ENCODE measurements at places on chromosomes 12 and 14.

- DNase-seq = peak; percentile 34
Measured at GRCh38 chr12:11746024-11746771, 96.7 kb downstream of the ETV6 start.

- no peak for DNase-seq
Measured at GRCh38 chr12:124682425-124683151, 115.2 kb upstream of the NCOR2 start.

GRCh38 chr14:101502761-101503392 is 58.4 kb upstream of the DIO3 start:
- no peak for DNase-seq

DNA sequence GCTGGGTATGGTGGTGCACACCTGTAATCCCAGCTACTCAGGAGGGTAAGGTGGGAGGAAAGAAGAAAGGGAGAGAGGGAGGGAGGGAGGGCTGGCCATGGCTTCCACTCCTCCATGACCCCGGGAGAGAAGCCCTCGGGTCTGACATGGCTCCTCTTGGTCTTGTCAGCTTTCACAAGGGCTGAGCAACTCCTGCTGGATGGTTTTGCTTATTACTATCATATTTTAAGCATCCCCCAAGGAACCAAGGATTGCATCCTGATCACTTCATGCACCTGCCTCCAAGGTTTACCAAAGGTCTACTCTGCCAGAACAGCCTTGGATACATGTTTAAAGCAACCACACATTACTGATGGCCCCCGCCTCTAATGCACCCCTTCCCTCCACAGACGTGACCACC is 28.0 kb upstream of the NCOR2 start:
- DNase-seq = no peak

- no peak for DNase-seq
Measured at GRCh38 chr12:31620311-31620710, 29.4 kb upstream of the DENND5B start.

Data from CD4-positive, alpha-beta T cell treated with Interleukin-21 for 1 hour (primary cell).